ENCODE measurements at places on chromosomes 7 and 10. TPM values are rescaled to one million over a fixed set of nuclear protein-coding genes. Genes with fewer than 3 reads are reported as not detected.

DNA sequence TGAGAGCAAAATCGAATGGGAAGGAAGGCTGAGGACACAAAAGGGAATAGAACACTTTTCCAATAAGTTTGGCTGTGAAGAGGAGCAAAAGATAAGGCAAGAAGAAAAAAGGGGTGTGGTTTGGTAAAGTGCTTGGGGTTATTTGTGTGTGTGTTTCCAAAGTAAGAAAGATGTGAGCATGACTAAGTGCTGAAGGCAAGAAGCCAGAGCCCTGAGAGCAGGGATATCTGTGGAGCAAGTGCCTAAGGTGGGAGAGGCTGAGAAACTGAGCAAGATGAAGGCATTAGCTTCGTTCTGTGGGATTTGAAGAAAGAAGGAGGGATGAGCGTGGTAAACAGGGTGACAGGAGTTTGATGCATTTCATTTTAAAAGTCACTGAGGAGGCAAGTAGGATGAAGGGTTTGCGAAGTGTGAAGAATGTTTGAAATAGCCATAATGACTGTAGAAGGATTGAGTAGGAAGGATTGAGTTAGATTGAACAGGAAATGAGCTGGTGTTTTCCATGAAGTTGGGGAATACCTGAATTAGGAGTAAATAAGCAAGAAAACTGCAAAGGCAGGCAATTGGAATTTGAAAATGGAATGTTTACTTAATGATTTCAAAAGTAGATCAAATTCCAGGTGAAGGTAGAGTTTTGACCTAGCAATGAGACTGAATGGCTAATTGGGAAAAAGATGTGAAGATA is 19.9 kb upstream of the SP4 start:
- no peaks in the 10 kb centered on the region for H3K4me1 ChIP-seq
- DNase-seq = peak; percentile 7
- no peak overlapping the region for H3K4me3 ChIP-seq
- peaks cover 6% of the 10 kb centered on the region for H3K27me3 ChIP-seq
- H3K36me3 ChIP-seq = no peaks in the 10 kb centered on the region
- no peak overlapping the region for H3K27ac ChIP-seq

DNA sequence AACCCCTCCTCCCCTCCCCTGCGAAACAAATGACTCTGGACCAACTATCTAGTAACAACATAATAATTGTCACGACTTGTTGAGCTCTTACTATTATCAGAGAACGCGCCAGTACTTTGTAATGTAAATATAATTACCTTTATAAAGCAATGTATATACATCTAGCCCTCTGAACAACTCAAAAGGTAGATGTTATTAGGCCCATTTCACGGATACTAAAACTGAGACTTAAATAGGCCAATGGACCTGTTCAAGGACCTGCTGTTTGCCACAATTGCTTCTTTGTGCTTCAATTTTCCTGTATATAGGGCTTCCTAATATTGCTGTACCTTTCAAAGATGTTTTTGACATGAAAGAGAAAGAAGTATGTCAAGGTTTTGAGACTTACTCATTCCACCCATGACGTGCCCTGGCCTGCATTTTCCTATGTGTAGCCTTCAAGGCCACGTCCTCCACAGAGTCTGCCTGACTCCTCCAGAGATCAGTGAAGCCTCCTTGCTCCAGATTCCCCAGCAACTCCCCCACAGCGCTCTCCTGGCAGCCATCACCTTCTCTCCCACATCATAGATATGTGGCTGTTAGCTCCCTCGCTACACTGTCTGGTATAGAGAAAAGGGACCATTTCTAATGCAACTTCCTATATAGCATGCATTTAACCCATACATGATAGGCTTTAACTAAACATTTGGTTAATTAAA is 156.6 kb downstream of the SKIDA1 start:
- H3K36me3 ChIP-seq = no peaks in the 10 kb centered on the region
- no peak overlapping the region for H3K27ac ChIP-seq
- DNase-seq = no peak
- H3K4me1 ChIP-seq = peaks cover 19% of the 10 kb centered on the region

GRCh38 chr10:102452672-102453340 is 1.5 kb upstream of the C10orf95 start:
- H3K4me3 ChIP-seq = no peak overlapping the region
- peak; percentile 51 for DNase-seq
- no peak overlapping the region for H3K27ac ChIP-seq
- H3K27me3 ChIP-seq = no peaks in the 10 kb centered on the region
- peaks cover 20% of the 10 kb centered on the region for H3K4me1 ChIP-seq
- H3K36me3 ChIP-seq = peaks cover 5% of the 10 kb centered on the region

DNA sequence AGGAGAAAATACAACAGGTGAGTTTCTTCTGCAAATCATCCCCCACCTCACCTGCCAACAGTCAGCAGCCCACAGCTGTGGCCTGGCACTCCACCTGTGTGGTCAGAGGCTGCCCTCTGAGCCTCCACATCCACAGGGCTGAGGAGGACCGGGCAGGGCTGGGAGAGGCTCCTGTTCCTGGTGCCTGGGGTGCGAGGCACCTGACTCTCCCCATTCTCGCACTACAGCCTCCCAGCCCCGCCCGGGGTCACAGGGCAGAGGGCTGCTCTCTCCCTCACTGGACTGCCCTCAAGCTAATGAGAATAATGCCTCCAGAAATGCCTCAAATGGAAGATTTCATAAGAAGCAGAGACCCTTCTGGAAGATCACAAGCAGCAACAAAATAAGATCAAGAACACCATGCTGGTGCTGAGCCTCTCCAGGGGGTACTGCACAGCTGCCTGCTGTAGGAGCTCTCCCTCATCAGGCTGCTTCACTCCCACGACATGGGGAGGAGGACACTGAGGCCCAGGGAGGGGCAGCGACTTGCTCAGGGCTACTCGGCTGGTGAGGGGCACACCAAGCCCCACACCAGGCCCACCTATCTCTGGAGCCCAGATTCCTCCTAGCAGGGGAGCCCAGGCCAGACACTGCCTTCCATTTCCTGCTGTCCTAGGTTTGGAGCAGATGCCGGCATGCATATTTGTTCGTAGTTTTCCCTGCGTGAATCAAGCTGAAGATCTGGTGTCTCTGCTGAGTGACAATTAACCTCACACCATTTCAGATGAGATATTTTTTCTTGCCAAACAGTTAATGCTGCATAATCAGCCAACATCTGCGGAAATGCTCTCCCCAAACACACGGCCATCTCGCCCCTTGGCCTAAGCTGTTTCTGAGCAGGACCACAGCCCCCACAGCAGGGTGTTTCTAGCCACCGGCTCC is 76.5 kb downstream of the FAM53B start:
- H3K27ac ChIP-seq = no peak overlapping the region
- H3K4me3 ChIP-seq = no peak overlapping the region
- H3K27me3 ChIP-seq = no peaks in the 10 kb centered on the region
- no peaks in the 10 kb centered on the region for H3K36me3 ChIP-seq
- DNase-seq = no peak
- no peaks in the 10 kb centered on the region for H3K4me1 ChIP-seq

DNA sequence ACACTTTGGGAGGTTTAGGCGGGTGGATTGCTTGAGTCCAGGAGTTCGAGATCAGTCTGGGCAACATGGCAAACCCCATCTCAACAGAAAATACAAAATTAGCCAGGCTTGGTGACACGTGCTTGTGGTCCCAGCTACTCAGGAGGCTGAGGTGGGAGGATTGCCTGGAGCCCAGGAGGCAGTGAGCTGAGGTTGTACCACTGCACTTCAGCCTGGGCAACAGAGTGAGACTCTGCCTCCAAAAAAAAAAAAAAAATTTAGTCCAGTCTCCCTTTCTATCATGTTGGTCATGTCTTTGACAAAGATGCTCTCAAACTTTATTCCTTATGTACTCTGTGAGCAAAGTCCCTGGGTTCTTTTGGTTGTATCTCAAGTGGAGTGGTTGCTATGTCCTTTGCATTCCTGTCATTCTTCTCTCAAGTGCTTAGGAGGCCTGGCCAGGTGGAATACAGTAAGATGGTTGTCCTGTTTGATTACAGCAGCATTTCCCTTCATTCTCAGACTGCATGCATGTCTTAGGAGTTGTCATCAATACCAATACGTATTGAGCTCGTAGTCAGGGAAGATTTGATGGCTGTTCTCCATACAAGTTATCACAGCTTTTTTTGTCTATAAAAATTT is 85.7 kb downstream of the MMRN2 start:
- H3K36me3 ChIP-seq = no peaks in the 10 kb centered on the region
- H3K27me3 ChIP-seq = no peaks in the 10 kb centered on the region
- no peak overlapping the region for H3K4me3 ChIP-seq
- no peak for DNase-seq

Gene ZNF503
- 42.3 TPM for total RNA-seq

Gene PDE6C
- not detected for total RNA-seq

All from PC-3 (cell line).